ENCODE measurements at places on chromosomes 11 and 22.

DNA sequence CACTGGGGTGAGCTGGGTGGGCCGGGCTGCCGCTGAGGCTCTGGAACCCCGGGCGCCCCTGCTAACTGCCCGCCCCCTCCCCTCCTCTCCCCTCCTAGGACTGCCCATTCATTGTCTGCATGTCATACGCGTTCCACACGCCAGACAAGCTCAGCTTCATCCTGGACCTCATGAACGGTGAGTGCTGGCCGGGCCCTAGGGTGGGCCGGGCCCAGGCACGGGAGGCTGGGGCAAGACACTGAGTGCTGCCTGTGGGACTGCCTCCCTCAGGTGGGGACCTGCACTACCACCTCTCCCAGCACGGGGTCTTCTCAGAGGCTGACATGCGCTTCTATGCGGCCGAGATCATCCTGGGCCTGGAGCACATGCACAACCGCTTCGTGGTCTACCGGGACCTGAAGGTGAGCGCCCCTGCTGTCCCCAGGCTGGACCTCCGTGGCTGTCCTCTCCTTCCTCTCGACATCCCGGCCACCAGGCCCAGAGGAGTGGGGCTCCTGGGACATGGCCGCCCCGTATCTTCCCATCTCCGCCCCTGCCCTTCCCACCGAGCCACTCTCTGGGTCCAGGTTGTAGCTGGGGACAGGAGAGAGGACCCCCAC, 7.5 kb upstream of the ANKRD13D start:
- DNase-seq = no peak

- DNase-seq = no peak
Measured at GRCh38 chr22:27780161-27780575, 21.4 kb downstream of the MN1 start.

- DNase-seq = no peak
Measured at GRCh38 chr11:27837895-27838563, 137.8 kb upstream of the BDNF start.

DNA sequence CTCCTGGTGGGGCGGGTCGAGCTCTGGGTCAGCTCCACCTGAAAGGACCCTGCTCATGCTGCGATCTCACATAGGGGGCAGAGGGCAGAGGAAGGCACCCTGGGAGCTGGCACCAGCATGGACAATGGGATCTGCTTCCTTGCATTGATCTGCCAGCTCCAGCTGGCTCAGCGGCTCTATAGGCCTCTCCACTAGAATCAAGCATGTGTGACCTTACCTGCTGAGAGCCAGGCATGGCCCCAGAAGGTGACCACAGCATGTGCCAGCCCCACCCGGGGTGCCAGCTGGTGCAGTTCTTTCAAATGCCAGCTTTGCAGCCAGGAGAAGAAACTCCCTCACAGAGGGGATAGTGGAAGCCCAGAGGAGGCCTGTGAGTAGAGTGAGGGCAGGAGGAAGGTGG, 22.0 kb upstream of the KLHL35 start:
- DNase-seq = no peak

GRCh38 chr22:22375576-22376351, 131.2 kb downstream of the VPREB1 start:
- no peak for DNase-seq

DNA sequence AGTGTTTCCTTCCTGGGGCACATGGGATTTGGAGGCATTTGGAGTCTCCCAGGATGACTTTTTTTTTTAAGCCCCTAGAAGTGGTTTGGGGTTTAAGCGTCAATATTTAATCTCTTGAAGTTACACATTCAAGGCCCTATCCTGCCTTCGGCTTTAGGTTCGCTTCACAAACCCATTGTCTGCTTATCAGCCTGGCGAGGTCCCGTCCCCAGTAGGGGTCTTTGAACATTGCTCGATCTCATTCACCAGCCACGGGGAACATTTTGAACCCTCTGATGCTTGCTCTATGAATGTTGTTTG, 75.9 kb downstream of the KCNQ1 start:
- DNase-seq = no peak

- DNase-seq = no peak
Measured at GRCh38 chr11:30567644-30568043, 18.5 kb downstream of the MPPED2 start.

DNA sequence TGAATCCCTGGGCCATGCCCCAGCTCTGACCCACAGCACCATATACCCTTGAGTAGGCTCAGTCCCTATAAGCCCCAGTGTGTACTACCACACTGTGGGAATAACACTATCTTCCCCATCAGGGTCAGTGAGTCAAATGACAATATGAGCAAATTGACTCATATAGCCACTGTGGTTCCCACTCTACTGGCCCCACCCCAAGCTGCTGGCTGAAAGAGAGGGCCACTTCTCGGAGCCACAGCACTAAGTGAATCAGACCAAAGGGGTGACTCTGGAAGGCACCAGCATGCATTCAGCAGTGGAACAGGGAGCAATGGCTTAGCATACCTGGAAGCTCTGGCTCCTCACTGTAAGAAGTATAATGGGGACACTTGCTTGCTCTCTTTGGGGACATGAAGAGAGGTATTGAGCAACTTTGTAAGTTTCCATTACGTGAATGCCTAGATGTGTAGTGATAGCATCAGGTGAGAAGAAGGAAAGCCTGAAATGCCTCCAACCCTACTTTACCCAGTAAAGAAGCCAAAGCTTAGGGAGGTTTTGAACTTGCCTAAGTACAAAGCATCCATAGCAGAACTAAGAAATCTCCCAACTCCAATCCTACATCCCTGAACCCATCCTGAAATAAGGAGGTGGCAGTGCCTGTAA, 13.5 kb downstream of the CD59 start:
- no peak for DNase-seq

DNA sequence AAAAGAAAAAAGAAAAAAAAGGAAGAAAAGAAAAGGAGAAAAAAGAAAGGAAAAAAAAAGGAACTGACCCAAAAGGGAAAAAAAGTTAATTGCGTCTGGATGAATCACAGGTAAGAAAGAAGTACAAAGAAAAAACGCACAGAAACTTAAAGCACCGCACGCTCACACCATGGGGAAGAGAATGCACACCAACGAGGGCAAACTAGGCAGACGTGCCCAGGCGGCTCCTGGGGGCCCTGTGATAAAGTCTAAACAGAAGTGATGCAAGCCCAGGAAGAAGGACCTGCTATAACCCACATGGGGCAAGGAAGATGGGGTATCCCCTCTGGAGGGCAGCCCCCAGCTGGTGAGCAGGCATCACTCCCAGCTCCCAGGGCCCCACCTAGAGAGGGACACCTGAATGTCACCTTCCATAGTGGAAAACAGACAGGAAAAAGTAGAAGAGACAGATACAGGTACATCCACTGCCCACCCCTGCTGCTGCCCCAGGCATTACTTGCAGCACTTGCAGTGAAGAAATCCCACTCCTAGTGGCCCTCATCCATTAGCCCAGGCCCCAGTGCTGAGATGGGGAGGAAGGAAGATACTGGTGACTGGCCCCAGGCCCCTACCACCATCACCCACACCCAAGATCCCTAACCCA, 28.9 kb downstream of the NAP1L4 start:
- DNase-seq = no peak

DNA sequence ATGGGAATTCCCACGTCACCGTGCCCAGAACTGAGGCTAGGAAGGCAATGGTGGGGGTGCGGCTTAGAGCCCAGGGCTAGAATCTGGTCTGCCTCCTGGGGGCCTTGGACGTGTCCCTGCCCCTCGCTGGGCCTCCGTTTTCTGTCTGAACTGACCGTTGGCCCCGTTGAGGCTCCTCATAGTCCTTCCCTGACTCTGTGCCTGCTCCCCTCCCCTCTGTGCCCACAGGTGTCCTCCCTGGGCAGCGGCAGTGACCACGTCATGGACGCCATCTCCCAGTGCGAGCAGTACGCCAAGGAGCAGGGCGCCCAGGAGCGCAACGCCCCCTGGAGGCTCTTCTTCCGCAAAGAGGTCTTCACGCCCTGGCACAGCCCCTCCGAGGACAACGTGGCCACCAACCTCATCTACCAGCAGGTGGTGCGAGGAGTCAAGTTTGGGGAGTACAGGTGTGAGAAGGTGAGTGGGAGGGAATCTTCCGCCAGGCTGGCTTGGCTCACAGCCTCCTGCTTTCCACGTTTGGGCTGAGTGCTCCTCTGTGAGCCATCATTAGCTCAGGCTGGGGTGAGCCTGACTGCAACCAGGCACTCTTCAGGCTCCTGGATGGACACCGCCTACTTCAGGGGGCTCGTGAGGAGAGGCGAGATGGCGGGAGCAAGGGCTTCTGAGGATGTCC, 63.9 kb downstream of the MYO7A start:
- no peak for DNase-seq

DNA sequence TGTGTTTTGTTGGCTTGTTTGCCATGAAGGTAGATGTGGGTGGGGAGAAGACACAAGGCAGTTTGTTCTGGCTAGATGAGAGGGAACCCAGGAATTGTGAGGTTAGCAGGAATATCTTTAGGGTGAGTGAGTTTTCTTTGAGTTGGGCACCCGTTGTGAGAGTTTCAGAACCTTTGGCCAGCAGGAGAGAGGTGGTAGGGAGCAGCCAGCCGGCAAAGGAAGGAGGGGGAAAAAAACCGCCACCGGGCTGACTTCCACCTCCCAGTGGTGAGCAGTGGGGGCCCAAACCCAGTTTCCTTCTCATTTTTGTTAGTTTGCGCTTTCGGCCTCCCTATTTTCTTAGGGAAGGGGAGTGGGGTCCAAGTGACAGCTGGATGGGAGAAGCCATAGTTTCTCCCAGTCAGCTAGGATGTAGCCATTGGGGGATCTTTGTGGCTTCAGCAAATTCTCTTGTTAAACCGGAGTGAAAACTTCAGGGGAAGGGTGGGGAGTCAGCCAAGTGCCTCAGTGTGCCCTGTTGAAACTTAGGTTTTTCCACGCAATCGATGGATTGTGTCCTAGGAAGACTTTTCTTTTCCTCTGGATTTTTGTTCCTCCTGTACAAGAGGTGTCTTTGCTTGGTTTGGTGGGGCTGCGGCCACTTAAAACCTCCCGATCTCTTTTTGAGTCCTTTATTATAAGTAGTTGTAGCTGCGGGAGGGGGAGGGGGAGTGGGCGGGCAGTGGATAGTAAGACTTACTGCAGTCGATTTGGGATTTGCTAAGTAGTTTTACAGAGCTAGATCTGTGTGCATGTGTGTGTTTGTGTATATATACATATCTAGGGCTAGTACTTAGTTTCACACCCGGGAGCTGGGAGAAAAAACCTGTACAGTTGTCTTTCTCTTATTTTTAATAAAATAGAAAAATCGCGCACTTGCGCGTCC, 1.1 kb upstream of the GCAT start:
- DNase-seq = no peak

DNA sequence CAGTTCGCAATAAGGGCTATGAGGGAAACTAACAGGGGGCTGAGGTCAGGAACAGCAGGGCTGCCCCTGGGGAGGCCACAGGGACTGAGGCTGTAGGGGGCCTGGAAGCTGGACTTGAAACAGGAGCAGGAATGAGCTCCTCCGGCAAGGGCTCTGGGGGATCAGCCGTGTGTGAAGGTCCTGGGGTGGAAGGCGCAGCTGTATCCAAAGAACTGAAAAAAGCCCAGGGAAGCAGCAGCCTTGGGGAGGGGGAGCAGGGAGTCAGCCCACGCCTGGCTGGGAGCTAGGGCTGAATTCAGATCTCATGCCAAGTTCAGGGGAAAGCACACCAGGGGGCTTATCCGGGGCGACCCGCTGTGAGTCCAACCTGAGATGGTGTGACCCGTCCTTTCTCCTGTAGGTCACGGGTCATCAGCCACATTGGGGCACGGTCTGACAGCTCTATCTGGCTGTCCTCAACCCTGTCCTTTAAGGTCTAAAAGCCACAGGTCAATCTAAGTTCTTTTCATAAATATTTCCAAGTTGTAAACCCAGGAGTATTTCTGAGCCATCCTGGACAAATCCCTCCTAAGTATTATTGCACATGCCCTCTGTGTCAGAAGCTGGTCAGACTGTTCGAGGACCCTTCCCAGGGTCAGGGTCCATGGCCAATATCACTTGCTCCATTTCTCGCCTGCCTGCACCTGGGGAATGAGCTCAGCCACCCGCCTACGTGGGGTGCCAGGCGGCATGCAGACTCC, 18.0 kb downstream of the TP53AIP1 start:
- no peak for DNase-seq

DNA sequence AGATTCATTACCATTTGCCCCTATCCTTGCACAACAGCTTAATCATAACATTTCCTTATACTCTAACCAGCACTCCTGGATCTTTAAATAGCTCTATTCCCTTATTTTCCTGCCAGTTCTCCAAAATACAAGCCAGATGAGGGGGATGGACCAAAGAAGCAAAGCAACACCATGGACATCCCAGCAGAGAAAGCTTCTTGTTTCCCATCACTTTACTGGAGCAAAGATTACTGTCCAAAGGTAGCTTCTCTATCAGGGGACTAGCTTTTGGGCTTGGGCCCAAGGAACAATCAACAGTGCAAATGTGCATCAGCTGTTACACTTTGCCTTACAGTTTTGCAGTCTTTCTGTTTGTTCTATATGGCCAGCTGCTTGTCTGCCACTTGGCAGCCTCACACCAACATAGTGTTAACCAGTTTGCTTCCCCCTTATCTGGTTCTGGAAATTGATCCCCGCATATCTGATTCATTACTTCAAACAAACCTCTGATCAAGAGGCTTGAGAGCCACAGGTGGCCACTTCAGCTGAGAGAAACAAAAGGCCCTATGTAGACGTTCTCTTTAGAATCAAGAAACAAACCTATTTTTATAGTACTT, 814.3 kb downstream of the METTL15 start:
- no peak for DNase-seq

DNA sequence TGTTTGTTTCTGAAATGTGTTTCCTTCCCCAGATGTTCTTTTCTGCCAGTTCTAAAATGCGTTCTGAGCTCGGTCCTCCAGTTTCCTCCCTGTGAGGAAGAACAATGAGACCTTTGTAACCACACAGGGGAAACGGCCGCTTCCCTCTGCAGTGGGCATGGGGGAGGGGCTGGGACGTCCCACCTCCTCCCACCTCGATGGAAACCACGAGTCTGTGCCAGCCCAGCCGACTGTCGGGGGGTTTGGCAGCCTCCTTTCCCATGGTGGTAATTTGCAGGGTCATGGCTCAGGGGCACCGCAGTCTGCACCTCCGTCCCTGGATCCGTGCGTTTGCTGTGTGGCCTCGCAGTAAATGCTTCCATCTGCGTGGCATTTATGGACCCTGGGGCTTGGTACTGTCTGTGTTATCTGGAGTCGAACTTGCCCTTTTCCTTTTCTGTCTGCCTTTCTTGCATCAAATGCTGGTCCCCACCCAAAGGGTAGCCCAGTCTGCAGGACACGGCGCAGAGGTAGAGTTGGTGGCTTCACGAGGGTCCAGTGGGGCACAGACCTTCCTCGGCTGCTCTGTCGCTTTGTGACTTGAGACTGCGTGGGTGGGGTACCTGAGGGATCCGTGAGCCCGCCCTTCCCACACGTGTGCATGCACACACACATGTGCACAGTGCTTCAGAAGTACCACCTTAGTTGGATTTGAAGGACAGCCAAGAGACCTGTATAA, 16.1 kb downstream of the LRP5 start:
- DNase-seq = no peak

DNA sequence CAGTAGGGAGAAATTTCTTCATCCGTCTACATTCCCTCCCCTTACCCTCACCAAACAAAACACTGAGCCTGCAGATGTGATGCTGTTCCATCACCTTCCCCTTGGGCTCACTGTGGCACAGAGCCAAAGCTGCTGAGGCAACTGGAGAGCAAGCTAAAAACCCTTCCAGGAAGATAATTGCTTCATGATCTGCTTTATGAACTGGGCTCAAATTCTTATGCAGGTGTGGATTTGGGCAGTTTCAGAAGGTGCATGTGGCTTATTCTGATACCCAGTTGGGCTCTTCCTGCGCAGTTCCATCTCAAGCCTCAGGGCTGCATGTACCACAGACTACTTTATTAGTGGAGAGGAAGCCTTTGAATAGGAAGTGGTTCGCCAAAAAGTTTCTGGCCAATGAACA, 58.3 kb downstream of the AAMDC start:
- no peak for DNase-seq

All from esophagus squamous epithelium (tissue), 5 donors.